Esophagus mucosa (tissue), 1 donor: ENCODE measurements at places on chromosomes 3 and 15. TPM values are rescaled to one million over a fixed set of nuclear protein-coding genes. Genes with fewer than 3 reads are reported as not detected.

DNA sequence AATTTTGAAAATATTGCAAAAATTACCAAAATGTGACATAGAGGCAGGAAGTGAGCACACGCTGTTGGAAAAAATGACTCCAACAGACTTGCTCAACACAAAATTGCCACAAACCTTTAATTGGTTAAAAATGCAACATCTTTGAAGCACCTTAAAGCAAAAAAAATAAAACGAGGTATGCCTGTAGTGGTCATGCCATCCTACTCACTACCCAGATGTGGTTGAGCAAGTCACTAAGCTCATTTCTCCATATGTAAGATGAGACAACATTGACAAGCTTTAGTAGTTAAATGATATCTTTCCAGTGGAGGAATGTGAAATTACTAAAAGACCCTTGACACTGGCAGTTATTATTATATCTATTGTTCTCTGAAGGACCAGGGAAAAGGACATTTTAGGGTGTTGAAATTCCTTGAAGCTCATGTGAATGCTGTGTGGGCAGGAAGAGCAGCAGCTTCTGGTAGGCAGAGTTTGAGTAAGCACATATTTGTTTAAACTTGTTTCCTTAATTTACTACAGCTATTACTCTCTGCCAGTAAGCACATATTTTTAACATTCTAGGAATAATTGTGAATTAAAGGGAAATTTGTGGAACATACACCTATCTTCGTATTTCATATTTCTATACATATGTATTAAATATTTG is 131.6 kb upstream of the P2RY1 start:
- ATAC-seq, result no peak

DNA sequence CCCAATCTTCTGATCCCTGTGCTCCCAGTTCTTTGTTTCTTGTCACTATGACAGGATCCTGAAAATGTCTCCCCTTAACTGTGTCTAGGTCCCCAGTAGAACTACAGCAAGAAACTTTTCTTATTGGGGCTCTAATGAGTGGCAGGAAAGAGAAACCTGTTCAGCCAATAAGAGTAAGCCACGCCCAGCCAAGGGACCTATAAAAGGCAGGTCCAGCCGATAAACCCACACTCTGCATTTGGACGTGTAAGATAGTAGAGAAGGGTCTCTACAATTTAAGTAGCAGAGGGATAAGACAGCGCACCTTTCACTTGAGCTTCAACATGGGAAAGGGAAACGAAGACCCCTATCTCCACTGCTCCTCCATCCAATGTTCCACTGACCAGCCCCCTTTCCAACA is 149.9 kb downstream of the LMLN start:
- no peak for ATAC-seq

DNA sequence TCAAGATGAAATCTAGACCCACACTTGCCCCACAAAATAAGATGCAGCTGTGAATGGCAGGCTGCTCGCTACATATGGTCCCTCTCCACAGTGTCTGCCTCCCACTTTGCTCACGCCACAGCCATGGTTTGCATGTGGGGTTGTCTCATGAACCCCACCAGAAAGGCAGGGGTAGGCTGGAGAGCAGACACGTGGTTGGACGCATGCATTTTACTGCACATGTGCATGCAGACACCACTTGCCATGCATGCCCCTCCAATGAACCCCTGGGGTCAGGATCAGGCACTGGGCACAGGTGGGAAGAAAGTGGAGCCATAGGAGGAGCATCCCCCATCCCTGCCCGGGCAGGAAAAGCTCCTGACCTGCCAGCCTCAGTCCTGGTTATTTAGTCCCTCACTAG is 20.7 kb downstream of the SCN5A start:
- ATAC-seq, result no peak

DNA sequence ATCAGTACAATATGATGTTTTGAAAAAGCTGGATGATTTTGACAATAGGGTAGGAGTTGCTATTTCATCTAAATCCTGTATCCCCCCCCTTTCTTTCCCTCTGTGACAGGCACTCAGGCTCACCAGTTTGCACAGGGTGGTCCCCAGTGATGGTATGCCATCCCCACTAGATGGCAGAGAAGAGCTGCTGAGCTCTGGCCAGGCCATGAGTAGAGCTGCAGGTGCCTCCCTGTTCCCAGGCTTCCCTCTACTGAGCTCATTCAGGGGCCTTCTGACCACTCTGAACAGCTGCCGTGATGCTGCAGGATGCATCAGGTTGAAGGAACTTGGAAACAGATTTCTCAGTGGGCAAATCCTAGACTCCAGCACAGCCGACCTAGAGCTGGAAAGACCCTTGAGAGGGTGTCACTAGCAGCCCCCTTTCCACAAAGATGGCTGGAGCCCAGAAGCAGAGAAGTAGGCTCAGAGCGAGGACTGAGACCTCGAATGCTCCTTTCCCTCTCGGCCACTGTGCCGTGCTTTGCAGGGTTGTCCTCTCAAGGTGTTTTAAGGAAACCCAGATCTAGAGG is 45.1 kb downstream of the EFCAB12 start:
- peak; percentile 81 for ATAC-seq

DNA sequence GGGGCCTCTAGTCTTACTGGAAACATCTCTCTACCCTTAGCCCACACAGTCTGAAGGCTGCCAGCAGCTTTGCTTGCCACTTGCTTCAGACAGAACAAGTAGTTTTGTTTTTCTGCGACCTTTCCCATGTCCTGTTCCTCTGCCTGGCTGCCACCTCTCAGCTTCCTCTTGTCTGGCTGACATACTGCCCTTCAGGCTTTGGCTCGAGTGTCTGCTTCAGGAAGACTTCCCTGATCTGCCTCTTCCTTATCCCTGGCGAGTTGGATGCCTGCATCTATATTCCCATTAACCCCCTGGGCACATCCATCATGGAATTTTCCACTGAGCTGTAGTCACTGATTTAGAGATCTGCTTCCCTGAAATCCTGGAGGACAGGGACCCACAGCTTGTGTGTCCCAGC is 25.1 kb upstream of the CPNE9 start:
- ATAC-seq, result no peak

DNA sequence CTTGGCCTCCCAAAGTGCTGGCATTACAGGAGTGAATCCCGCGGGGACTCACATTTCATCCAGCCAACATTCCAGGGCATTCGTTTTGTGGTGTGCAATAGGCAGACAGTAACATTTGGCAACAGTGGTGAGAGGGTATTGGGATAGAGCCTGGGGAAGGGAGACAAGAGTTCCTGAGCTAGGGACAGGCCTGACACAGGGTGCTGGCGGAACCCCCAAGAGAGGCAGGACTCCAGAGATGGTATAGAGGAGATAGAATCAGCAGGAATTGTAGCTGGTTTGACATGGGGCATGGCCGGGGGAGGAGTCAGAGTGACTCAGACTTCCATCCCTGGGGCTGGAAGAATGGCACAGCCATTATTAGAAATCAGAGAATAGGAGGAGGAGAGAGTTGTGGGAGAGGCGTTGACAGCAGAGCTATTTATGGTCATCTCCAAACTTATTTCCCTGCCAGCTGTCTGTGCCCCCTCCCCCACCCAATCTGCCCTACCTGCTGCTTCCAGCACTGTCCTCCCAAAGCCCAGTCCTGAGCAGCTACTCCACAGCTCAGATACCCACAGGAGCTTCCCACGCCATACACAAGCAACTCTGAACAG is 4.4 kb upstream of the IDH2 start:
- ATAC-seq, result peak; percentile 73

GRCh38 chr3:13362551-13362950 is 57.6 kb downstream of the NUP210 start:
- ATAC-seq, result no peak

GRCh38 chr3:111924283-111924682 is 54.5 kb upstream of the ABHD10 start:
- peak; percentile 86 for ATAC-seq

DNA sequence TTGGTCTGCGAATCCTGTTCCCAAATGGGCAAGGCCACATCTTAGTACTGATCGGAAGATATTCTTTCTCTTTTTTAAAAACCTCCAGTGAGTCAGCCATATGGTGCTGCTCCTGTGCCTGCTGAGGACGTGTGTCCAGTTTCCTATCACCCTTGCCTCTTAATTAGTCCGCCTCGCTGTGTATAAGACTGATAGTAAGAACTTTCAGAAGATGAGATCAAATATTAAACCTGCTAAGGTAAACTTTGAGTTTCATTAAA is 612 bp downstream of the UBA5 start:
- peak; percentile 54 for ATAC-seq

GRCh38 chr3:35596335-35596995 is 42.9 kb upstream of the ARPP21 start:
- ATAC-seq, result no peak

The DYNLT2B gene
- 14.6 TPM for total RNA-seq
